ENCODE measurements at places on chromosomes 2 and 18.

DNA sequence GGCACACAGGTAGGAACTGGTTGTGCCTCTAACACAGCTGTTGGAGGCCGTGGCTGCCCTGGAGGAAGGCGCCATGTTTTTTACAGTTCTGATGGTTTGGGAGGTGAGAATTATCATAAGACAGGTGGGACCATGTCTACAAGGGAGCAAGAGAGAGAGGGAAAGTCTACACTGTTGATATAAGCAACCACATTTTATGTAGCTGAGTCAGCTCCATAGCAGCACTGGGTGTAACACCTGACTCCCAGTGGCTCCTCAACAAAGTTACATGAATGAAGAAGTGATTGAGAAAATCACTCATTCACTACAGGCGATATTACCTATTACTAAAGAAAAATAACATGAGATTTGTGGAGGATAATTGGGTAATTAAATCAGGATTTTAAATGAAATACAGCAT is 41.3 kb upstream of the ACAA2 start:
- DNase-seq = no peak

DNA sequence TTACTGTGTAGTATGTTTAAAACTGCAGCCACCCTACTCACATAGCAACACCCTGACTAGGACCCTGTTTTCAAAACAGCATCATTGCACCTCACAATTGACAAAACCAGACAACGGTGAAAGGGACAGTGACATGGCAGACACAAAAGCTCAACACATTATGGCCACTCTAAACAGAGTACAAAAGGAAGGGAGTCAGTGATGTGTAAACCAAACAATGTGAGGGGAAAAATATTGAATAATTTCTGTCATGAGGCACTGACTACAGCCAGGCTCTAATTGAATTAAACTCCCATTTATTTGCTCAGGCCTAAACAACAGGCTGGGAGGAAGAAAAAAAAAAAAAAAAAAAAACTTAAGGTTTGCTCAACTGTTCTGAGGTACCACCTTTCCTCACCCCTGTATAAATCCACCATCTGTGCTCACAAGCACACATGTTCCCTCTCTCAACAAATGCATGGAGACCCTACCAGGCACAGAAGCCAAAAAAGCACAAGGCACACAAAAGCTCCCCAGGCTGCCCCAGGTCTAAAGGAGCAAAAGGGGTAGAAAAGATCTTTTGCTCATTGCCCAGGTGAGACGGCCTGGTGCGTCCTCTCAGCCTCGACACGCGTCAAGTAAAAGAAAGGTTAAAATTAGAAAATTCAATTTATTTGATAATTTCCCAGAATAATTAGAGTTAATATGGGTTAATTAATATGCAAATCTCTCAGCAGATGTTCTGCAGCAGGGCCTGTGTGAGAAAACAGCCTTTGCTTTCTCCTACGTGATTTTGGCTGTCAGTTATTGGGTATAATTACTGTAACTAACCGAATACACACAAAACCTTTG is 80.9 kb downstream of the ZEB2 start:
- DNase-seq = no peak

DNA sequence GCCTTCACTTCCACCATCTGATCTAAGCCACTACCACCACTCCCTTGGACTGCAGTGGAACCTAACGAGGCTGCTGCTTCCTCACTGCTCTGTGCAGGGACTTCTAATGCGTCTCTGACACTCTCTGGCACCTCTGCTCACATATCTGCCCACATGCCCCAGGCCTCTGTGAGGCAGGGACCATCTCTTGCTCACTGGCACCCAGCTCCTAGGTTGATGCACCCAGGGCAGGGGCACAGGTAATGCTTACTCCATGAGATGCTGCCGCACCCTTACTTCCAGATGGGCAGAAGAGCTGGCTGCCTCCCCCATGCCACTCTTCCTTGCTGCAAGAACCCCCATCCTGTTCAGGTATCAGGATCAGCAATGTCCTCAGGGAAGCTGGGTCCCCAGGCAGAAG is 294.0 kb upstream of the HS6ST1 start:
- DNase-seq = no peak

DNA sequence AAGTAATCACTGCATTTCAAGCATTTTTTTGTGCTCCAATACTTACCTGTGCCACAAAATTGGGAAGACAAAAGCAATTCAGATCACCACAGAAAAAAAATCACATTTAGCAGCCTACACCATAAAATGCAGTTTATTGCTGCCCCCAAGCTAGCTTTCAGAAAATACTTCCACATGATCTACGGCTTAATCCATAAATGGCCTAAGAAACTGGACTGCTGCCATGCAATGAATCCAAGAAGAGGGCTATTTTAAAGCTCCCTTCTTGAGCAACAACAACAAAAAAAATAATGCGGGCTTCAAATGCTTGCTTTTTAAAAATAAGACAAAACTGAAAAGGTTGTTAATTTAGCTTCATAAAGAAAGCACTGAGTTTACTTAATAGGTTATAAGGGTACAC is 272.3 kb downstream of the RAD51AP2 start:
- DNase-seq = no peak

DNA sequence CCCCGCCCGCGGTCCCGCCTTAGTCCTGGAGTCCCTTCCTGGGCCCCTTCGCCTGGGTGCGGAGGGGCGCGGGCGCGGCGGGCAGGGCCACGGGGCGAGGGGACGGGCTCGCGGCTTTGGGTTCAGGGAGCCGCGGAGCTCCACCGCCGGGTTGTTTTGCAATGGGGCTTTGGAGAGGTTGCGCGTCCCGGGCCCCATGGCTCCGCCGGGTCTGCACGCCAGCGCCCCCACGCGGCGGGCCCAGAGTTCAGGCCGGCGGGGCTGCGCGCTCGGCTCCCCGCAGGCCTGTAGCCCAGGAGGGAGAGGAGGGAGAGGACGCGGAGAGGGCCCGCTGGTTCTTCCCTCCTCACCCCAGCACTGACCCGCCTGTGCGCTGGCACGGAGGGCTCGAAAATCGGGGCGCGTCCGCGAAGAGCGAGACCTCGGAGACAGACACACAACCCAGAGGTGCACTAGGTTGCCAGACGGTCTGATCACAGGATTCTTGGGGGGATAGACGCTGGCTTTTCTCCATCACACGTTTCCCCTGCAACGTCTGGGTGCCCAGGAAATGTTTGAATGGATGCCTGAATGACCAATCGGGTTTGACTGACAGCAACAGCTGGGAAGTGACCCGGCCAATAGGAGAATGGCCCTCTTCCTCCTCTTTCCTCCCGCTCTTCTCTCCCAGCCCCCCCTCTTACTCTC is 4.9 kb upstream of the SIX2 start:
- DNase-seq = no peak

DNA sequence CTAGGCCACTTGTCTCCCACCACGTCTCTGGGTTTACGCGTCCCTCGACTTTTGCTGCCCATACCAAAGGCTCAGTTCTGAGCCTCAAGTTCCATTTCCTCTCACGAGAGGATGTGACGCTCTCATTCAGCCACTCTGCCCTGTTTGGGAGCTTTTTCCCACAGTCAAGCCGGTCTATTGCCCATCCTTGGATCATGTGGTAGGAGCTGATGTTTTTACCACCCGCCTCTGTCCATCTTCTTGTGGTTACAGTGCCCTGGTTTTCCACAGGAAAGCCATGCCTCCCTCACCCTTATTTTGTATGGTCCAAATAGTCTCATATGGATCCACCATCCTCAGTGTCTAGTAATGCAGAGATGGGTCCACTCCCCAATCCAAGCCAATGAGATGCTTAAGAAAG is 20.4 kb downstream of the FBXO36 start:
- no peak for DNase-seq

GRCh38 chr2:221444106-221444505 is 128.0 kb downstream of the EPHA4 start:
- DNase-seq = no peak

DNA sequence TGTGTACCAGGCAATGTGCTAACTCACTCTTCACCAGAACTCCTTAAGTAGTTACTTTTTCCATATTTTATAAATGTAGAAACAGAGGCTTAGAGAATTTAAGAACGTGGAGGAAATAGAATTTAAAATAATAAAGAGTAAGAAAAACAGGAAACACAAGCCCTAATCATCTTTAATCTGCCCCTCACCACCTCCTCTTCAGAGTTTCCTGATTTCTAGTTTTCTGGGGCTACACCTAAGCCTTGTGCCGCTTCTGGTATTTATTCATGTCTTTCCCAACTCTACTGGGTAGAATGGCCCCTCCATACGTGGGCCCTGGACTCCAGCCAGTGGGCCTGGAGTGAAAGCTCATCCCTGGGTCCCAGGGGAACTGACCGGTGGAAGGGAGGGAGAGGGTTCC is 85.4 kb downstream of the RTN4 start:
- DNase-seq = no peak

DNA sequence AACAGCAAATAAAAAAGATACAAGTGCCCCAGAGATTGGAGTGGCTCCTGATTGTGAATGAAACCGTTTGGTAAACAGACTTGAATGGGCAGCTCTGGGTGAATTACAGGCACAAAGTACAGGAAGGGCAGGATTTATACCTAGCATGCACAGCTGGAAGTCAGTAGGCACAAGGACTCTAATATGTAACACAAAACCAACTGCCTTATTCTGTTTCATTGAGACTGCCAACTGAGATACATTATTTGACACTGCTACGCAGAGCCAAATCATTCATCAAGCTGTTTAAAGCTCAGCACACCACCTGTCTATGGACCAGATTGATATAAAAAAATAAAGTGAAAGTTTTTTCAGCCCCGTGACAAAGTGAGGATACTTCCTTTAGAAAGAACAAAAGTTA is 541.2 kb downstream of the NUP35 start:
- no peak for DNase-seq

DNA sequence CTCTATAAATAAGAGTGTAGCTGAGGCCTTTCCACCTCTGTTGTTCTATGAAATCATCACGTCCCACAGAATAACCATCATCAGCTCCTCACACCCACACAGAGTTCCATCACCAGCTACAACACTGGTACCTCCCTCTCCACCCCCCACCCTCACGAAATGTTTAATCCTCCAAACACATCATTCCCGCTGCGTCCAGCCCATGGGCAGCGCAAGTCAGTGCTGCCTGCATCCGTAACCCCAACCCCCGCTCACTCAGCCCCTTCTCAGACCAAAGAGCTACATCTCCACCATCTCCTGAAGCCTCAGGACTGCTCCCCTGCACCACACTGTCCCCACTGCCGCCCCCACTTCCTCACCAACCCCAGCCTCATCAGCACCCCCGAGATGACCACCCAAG is 19.4 kb downstream of the DNMT3A start:
- no peak for DNase-seq

All from T-helper 1 cell (primary cell).